ENCODE measurements at places on chromosomes 11 and 22.

- DNase-seq: no peak
Measured at GRCh38 chr11:1336836-1337646, 27.6 kb upstream of the TOLLIP start.

- no peak for DNase-seq
Measured at GRCh38 chr11:72875736-72876135, 61.5 kb downstream of the ATG16L2 start.

- no peak for DNase-seq
Measured at GRCh38 chr11:41316751-41317150, 142.7 kb downstream of the LRRC4C start.

- no peak for DNase-seq
Measured at GRCh38 chr11:109728056-109728455, 306.1 kb downstream of the C11orf87 start.

- no peak for DNase-seq
Measured at GRCh38 chr22:41848468-41848867, 15.6 kb downstream of the SREBF2 start.

DNA sequence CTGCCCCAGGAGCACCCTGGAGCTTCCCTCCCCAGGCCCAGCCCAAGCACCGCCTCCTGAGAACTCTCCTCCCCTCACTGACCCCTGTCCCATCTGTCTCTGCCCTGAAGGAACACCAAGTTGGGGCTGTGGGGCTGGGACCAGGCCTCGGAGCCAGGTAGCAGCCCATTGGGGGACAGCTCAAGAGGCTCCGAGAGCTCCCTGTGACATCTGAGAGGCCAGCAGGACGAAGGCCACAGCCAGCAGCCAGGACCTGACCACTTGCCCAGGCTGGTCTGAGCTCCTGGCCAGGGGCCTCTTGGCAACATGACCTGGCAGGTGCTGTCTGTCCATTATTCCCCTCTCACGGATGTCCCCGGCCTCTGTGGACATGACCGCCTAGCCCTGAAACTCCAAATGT is 33.7 kb downstream of the IGF2 start:
- no peak for DNase-seq

GRCh38 chr11:47417712-47418111 is 8.5 kb downstream of the PSMC3 start:
- no peak for DNase-seq

DNA sequence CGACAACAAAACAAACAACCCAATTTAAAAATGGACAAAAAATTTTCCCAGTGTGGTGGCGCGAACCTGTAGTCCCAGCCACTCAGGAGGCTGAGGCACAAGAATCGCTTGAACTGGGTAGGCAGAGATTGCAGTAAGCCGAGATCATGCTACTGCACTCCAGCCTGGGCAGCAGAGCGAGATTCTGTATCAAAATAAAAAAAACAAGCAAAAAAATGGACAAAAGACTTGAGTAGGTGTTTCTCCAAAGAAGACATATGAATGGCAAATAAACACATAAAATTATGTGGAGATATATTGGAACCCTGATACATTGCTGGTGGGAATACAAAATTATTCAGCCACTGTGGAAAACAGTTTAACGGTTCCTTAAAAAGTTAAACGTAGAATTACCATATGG is 27.4 kb upstream of the MAPK1 start:
- DNase-seq: no peak

GRCh38 chr11:117910941-117911655 is 18.1 kb downstream of the TMPRSS13 start:
- DNase-seq: no peak

GRCh38 chr11:67062526-67063373 is 6.1 kb downstream of the RHOD start:
- no peak for DNase-seq

DNA sequence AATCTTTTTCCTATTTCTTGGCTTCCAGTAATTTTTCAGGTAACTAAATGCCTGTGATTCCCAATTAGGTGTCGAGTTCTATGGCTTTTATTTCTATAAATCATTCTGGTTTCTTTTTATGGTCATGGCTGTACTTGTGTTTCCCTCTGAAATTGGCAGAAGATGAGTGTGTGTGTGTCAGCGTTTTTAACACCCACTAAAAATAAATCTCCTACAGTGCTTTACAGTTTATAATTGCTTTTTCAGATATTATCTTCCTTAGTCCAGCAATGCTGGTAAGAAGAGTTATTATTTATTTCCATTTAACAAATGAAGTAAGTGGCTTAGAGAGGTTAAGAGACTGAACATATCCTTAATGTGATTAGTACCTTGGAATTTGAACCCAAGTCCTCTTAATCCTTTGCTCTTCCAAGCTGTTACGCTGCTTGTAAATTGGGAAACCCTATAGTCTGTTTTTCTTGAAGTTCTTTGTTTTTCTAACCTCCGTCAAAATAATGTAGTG is 125.2 kb downstream of the TEAD1 start:
- no peak for DNase-seq

GRCh38 chr11:132607575-132607974 is 924.7 kb downstream of the OPCML start:
- DNase-seq: no peak

DNA sequence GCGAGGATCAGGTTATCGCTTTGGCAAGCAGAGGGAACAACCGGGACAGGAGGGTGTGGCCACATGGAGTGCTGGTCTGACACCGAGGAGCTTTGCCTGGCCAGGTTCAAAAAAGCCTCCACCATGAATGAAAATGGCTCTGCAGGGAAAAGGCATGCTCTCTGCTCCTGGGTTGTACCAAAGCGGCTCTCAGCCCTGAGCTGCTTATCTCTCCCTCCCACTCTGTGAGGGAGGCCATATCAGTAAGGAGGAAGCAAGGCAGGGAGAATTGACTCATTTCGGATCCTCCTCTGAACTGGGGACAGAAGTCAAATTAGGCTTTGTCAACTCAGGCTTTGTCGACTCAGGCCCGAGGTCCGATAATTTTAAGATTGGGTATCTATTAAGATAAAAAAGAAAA is 82.9 kb upstream of the CRTAM start:
- no peak for DNase-seq

- DNase-seq: no peak
Measured at GRCh38 chr11:130217133-130218031, 57.8 kb downstream of the ST14 start.

GRCh38 chr11:93903989-93904388 is 53.6 kb upstream of the VSTM5 start:
- DNase-seq: no peak

GRCh38 chr22:22752556-22753477 is 108.4 kb downstream of the GGTLC2 start:
- DNase-seq: no peak

- DNase-seq: no peak
Measured at GRCh38 chr11:106463796-106464201, 386.3 kb downstream of the AASDHPPT start.

- DNase-seq: no peak
Measured at GRCh38 chr11:102603091-102603490, 22.0 kb downstream of the MMP20 start.

DNA sequence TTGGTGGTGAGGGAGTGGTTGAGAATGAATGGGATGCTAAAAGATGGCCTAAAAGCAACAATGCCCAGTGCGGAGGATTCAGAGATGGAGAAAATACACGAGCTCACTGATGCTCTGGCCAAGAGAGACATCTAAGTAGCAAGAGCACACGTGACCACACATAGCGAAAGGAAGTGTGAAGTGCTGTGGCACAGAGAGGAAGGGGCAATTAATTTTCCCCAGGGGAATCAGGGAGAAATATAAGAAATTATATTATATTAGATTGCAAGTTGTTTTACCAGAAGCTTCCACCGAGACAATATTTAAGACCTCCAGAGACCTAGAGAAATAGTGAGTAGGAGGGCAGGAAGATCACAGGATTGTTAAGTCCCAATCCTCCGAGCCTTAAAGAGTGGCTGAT is 80.6 kb downstream of the RCN1 start:
- DNase-seq: no peak

GRCh38 chr11:44217432-44217831 is 92.5 kb downstream of the ALX4 start:
- no peak for DNase-seq

DNA sequence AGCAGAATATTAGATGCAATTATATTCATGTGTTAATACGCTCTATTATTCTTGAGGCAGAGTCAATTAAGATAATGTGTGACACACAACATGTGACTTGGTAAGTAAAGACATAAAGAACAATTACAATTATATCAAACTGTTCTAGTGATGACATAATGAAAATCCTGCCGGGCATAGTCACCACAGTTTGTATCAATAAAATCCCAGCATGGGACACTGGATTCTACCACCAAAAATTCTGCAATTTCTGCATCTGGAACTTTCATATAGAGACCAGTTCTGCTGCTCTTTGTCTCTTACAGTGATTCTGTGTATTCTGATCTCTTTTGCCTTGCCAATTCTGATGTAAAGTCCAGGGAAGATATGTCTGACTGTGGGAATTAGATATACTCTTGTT is 495.6 kb upstream of the LRRC4C start:
- no peak for DNase-seq

DNA sequence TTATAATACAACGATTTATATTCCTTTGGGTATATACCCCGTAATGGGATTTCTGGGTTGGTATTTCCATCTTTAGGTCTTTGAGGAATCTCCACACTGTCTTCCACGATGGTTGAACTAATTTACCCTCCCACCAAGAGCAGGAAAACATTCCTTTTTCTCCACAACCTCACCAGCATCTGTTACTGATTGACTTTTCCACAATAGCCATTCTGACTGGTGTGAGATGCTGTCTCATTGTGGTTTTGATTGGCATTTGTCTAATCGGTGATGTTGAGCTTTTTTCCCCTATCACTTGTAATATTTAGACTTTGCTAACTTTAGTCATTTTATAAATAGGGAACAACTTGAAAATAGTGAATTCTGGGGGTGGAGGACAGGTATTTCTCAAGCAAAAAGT is 58.1 kb downstream of the PPFIA1 start:
- DNase-seq: no peak

- DNase-seq: no peak
Measured at GRCh38 chr11:1738380-1738779, 12.0 kb downstream of the IFITM10 start.

GRCh38 chr11:119061256-119061655 is 4.3 kb upstream of the HYOU1 start:
- DNase-seq: no peak

DNA sequence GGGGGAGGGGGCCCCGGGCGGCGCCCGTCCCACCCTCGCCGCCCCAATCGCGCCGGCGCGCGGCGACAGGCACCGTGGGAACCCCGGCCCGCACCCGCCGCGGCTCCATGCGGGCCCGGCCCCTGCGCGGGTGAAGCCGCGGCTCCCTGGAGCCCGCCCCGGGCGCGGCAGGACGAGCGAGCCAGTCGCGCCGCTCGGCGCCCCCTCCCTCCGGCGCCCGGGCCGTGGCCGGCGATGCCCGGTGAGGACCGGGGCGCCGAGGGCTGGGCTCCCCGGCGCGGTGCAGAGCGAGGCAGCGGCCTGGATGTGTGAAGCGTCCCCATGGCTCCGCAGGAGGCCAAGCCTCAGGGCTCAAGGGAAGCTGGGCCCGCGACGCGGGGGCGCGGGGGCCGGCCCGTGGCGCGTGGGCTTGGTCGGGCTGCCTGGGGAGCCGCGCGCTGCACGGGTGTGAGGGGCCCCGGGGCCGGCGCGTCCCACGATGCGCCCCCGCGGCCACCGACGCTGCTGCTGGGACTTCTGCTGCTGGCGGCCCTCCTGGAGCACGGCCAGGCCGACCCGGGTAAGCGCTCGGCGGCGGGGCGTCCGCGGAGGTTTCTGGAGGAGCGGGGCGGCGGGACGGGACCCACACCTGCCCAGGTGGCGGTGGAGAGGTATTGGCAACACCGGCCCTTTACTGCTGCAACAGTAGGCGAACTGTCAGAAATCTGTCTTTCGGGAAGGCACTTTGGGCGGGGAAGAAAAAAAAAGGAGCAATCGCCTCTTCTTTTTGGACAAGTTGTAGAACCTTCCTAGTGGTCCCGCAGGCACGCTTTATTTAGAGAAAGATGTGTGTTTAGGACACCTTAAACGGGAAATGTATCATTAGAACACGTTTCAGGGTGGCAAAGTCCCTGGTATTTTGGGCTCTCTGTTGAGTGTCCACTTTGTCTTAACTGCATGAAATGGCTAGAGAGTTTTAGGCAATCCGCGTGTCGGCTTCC is 119.4 kb downstream of the HIPK3 start:
- DNase-seq: no peak

GRCh38 chr22:35812600-35812999 is 94.9 kb downstream of the APOL5 start:
- DNase-seq: no peak

GRCh38 chr22:18056807-18057474 is 20.8 kb upstream of the PEX26 start:
- DNase-seq: no peak

GRCh38 chr11:9320047-9320446 is 5.7 kb upstream of the TMEM41B start:
- no peak for DNase-seq

DNA sequence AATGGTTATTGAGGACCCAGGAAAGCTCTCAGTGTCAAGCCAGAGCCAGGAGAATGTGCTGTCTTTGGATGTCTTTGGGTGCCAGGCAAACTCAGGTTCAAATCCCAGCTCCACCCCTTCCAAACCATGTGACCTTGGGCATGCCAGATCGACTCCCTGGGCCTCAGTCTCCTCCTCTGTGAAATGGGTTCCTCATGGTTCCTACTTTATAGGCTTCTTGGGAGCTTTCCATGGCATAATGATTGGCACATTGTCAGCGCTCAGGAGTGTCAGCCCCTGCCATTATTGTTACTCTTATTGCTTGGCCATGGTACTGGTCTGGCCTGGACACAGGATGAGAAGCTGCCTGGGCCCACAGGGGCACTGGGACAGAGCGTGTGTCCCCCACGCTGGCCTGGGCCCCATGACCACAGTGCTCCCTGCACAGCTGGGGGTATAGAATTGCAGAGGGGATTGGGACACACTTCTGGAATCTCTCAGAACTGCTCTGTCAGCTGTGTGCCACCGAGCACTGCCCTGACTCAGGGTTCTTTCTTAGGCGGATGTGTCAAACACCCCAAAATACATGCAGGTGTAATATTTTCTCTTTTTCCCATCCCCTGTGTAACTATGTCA is 37.6 kb upstream of the CRYBB3 start:
- no peak for DNase-seq

GRCh38 chr11:11966826-11967668 is 41.4 kb downstream of the DKK3 start:
- peak; percentile 41 for DNase-seq

GRCh38 chr11:117915672-117916235 is 13.4 kb downstream of the TMPRSS13 start:
- DNase-seq: no peak

- no peak for DNase-seq
Measured at GRCh38 chr22:44736581-44737405, 15.6 kb upstream of the ARHGAP8 start.

- no peak for DNase-seq
Measured at GRCh38 chr11:16293204-16293681, 63.1 kb downstream of the SOX6 start.

Data from stimulated activated CD8-positive, alpha-beta memory T cell treated with anti-CD3 and anti-CD28 coated beads, Interleukin-7, amount 100 ng/mL, for 1 hour (primary cell).